ENCODE measurements at places on chromosomes 3 and 15.

- no peak overlapping the region for H3K27ac ChIP-seq
- peaks cover 8% of the 10 kb centered on the region for H3K4me1 ChIP-seq
- no peaks in the 10 kb centered on the region for H3K27me3 ChIP-seq
Observed at GRCh38 chr3:150030841-150031240, 60.1 kb upstream of the PFN2 start.

DNA sequence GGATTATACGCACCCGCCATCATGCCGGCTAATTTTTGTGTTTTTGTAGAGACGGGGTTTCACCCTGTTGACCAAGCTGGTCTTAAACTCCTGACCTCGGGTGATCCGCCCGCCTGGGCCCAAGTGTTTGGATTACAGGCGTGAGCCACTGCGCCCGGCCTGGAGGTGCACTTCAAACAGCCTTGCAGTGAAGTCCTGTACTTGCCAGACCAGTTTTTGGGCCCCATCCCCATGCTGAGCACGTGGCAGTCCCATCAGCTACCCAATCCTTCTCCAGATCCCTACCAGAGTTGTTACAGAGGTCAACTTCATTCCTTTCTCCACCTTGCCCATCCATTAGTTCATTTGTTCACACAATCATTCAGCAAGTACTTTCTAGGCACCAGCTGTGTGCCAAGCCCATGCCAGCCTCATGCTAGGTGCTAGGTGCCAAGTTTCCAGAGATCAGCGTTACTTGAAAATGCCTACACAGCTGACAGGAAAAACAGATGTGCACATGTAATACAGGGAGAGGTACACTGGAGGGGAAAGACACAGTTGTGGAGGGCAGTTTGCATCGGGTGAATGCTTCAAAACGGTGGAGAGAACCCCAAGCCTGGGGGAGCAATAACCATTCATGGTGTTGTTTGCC, 2.2 kb downstream of the DNAH1 start:
- H3K4me3 ChIP-seq: peak overlapping the region; percentile 82
- no peak for DNase-seq
- peak overlapping the region; percentile 32 for H3K27ac ChIP-seq
- H3K4me1 ChIP-seq: peaks cover 18% of the 10 kb centered on the region

GRCh38 chr15:96524676-96525417, 194.3 kb downstream of the NR2F2 start:
- H3K27ac ChIP-seq: no peak overlapping the region
- H3K4me1 ChIP-seq: no peaks in the 10 kb centered on the region
- no peaks in the 10 kb centered on the region for H3K36me3 ChIP-seq

DNA sequence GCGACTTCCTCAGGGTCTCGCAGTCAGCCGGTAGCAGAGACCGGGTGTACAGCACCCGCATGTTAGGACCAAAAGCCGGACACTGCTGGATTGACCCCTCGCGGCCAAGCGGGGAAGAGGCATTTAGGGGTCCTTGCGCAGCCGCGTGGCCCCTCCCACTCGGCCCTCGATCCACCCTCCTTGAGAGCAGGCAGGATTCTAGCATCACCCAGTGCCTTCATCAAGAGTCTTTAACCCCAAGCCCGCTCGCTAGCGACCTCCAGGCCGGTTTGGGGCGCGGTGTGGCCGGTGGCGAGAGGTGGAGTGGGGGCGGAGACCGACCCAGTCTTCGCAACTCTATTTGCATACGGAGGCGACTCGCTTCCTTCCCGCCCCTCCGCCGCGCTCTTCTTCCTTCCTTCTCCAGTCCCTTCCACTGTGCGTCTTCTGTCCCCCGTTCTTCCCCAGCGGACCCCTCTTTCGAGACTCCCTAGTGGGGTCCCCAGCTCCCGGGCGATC, at the start of gene ST6GAL1:
ST6GAL1 (plus strand) TSS at position 384 of the 498 bp plus-strand sequence. CDS start 112,178 bp downstream, outside the sequence.
- peak within 1 kb of the TSS; percentile 96 for H3K4me3 ChIP-seq
- H3K36me3 ChIP-seq: peaks cover 7% of the 10 kb centered on the region
- DNase-seq: peak; percentile 76
- H3K27me3 ChIP-seq: peaks cover 29% of the 10 kb centered on the region

DNA sequence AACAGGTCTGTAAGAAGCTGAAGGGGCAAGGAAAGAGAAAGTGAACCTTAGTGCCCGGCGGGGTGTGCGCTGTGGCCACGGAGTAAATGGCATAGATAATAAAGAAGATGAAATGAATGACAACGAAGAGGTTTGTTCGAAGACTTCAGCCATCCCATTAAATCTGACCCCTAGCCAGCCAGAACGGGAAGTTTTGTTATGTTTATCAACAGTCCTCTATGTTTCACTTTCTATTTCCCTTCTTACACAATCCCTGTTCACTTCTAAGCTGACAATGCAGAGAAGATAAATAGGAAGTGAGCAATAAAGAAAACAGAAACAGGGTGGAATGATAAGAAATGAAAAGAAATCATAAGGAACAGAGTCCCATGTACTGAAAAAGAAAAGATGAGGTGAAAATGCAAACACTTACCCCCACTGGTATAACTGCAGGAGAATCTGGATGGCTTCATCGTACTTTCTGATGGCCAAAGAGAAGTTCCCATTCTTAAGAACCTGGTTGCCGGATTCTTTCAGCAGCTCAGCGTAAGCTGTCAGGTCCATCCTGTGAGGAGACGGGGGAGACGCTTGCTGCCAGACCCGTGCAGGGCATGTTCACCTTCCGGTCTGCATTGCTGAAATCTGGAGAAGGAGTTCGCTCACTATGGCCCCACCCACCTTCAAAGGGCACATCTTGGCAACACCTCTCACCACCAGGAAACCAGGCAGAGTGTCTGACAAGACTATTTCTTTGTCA, 36.8 kb downstream of the TRANK1 start:
- no peaks in the 10 kb centered on the region for H3K27me3 ChIP-seq
- peak overlapping the region; percentile 48 for H3K4me3 ChIP-seq
- no peaks in the 10 kb centered on the region for H3K36me3 ChIP-seq
- H3K27ac ChIP-seq: peak overlapping the region; percentile 63
- H3K4me1 ChIP-seq: peaks cover 19% of the 10 kb centered on the region

DNA sequence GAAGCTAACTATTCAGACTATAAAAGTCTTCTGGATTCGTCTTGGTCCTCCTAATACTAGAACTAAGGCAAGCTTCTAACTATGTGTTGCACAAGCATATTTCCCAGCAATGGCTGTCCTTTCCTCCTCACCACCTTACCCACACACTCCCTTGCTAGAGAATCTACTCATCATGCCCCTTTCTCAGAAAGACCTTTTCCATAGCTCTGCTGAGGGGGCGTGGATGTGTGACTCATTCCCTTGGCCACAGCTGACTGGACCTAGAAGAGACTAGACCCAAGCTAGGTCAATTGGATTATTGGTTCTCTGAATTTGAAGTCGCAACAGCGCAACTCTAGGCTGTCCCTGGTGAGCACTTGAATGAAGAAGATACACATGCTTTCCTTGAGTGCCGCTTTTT, 47.1 kb downstream of the ERC2 start:
- H3K4me3 ChIP-seq: no peak overlapping the region
- peaks cover 16% of the 10 kb centered on the region for H3K4me1 ChIP-seq
- no peak for DNase-seq
- peaks cover 4% of the 10 kb centered on the region for H3K36me3 ChIP-seq
- H3K27me3 ChIP-seq: peaks cover 3% of the 10 kb centered on the region
